ENCODE measurements at places on chromosomes 2 and 18. TPM values are rescaled to one million over a fixed set of nuclear protein-coding genes. Genes with fewer than 3 reads are reported as not detected.

The INO80B gene
- total RNA-seq = 14.8 TPM

The NEB gene
- total RNA-seq = 6.4 TPM

DNA sequence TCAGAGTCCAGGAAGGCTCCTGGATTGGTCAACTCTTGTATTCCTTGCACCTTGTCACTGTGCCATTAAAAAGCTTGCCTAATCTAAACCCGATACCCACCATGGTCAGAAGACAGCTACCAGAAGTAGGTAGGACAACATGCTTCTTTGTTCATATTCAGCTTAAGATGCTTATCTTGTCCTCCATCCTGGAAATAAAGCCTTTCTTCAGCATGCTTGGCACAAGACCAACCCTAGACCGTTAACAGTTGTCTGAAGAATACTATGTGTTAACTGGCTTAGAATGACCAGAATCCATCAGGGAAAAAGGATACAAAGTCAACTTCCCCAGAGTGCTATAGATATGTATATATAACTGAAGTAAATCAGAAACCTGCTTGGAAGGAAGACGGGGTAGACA is 193.9 kb downstream of the ZRANB3 start:
- DNase-seq = no peak

- no peak for DNase-seq
Observed at GRCh38 chr2:84631985-84632384, 115.7 kb downstream of the DNAH6 start.

DNA sequence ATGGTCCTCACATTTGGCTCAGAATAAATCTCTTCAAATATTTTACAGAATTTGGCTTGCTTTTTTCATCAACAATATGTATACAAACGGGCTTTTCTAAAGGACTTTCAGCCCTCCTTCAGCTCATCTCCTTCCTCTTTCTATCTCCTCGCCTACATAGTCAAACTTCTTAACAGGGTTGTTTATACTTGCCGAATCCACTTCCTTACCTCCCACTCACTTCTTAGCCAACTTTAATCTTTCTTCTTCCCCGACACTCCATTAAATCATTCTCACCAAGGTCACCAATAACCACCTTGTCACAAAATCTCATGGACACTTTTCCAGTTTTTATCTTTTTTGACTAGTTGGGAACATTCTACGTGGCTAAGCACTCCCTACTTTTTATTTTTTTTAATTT is 325.2 kb downstream of the PLCL1 start:
- DNase-seq = no peak
